Kidney (tissue), 22 donors: ENCODE measurements at places on chromosomes 1 and 21. TPM values are rescaled to one million over a fixed set of nuclear protein-coding genes. Genes with fewer than 3 reads are reported as not detected.

The SFN gene
- 2.9 TPM for polyA plus RNA-seq

The BRINP3 gene
- 1.4 TPM for polyA plus RNA-seq

The PERM1 gene
- polyA plus RNA-seq, result 0.86 TPM

The FMO2 gene
- 3.9 TPM for polyA plus RNA-seq
